Activated CD8-positive, alpha-beta T cell treated with anti-CD3 and anti-CD28 coated beads for 36 hours (primary cell): ENCODE measurements at places on chromosomes 2 and 18. TPM values are rescaled to one million over a fixed set of nuclear protein-coding genes. Genes with fewer than 3 reads are reported as not detected.

- no peaks in the 10 kb centered on the region for H3K27me3 ChIP-seq
- H3K4me1 ChIP-seq, result peaks cover 46% of the 10 kb centered on the region
- no peaks in the 10 kb centered on the region for H3K36me3 ChIP-seq
- H3K4me3 ChIP-seq, result no peak overlapping the region
- DNase-seq, result no peak
- H3K27ac ChIP-seq, result no peak overlapping the region
Measured at GRCh38 chr2:102297891-102298290, 13.5 kb upstream of the IL1RL1 start.

TWSG1 gene
- total RNA-seq, result 14.9 TPM

SERPINB11 gene
- not detected for total RNA-seq

DNA sequence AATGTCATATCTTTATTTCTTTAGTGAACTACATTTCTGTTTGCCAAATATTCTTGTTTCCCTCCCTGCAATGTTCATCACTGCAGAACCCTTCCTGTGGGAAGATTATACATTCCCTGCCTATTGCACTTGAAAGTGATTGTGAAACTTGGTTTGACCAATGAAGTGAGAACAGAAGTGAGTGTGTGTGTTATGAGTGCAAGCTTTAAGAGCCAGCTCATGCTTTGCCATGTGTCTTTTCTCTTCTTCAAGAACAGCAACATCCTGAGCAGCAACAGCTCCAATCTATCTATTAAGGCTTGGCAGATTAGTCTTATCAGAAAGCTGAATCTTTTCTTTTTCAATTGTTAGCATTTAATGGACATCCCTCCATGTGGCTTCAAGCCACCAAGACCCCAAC lies 42.0 kb upstream of the UBE2E3 start:
- no peak for DNase-seq
- peaks cover 3% of the 10 kb centered on the region for H3K36me3 ChIP-seq
- H3K4me3 ChIP-seq, result no peak overlapping the region
- peaks cover 23% of the 10 kb centered on the region for H3K4me1 ChIP-seq
- H3K27me3 ChIP-seq, result peaks cover 11% of the 10 kb centered on the region

- DNase-seq, result no peak
- no peak overlapping the region for H3K27ac ChIP-seq
- H3K4me1 ChIP-seq, result peaks cover 22% of the 10 kb centered on the region
- no peak overlapping the region for H3K4me3 ChIP-seq
Measured at GRCh38 chr2:54685263-54685775, 38.1 kb upstream of the EML6 start.

DNA sequence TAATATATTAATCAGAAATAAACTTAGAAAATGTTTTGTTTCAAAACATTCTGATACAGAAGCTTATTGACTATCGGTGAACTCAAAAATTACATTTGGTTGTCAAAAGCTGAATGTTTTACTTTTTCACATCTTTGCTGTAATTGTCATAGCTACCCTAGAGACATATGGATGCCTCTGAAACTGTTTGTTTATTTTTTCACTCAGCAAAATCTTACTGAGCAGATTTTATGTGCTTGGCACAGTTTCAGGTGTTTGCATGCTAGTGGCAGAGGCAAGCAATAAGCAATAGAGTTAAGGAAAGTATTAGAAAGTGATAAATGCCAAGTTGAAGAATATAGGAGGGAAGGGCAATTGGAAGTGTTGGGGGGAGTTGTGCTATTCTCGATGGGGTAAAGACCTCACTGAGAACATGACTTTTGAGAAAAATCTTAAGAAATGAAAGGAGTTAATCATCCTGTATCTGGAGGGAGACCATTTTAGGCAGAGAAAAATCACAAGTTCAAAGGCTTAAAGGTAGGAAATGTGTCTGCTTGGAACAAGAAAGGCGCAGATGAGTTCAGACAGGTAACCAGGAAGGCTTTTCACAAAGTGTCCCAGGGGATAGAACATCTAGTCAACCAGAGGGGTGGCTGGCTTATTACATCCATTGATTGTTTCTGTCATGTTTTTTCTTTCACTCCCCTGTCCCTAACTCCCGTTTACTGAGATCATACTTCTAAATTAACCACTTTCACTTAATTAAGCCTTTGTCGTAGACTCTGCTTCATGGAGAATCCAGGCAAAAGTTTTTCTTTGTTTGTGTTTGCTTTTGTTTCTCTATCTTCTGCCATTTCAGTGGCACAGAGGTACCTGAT lies 27.2 kb upstream of the COBLL1 start:
- H3K36me3 ChIP-seq, result no peaks in the 10 kb centered on the region
- no peak for DNase-seq
- H3K4me3 ChIP-seq, result no peak overlapping the region

GRCh38 chr2:170974304-170974993 lies 45.4 kb downstream of the GORASP2 start:
- DNase-seq, result no peak
- H3K27ac ChIP-seq, result peak overlapping the region; percentile 1
- no peaks in the 10 kb centered on the region for H3K36me3 ChIP-seq
- peak overlapping the region; percentile 23 for H3K4me3 ChIP-seq
- peaks cover 6% of the 10 kb centered on the region for H3K4me1 ChIP-seq

MCM6 gene
- 229 TPM for total RNA-seq

DNA sequence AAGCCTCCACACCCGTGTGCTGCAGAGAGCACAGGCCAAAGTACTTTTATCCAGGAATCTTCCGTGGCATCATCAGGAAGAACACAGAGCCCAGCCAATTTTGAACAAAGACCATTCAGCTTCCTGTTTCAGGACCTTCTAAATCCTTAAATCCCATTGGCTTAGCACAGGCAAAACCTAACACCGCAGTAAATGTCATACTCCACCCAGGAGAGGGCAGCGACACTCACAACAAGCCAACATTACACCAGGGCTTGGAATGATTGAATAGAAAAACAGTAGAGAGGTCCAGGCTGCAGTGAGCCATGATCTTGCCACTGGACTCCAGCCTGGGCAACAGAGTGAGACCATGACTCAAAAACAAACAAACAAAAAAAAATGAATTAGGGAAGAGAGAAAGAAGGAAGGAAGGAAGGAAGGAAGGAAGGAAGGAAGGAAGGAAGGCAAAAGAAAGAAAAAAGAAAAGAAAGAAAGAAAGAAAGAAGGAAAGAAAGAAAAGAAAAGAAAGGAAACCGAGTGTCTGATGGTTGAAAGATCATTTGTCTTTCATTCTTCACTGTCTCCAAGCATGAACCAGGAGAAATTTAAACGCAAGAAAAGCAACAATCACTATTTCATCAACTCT lies 144.6 kb upstream of the SATB2 start:
- H3K27me3 ChIP-seq, result peaks cover 3% of the 10 kb centered on the region
- no peak overlapping the region for H3K27ac ChIP-seq
- H3K4me3 ChIP-seq, result no peak overlapping the region
- no peaks in the 10 kb centered on the region for H3K4me1 ChIP-seq

GRCh38 chr2:43007901-43008300 lies 215.5 kb upstream of the HAAO start:
- no peak for DNase-seq
- H3K27me3 ChIP-seq, result no peaks in the 10 kb centered on the region
- H3K4me3 ChIP-seq, result no peak overlapping the region
- H3K27ac ChIP-seq, result no peak overlapping the region
- no peaks in the 10 kb centered on the region for H3K36me3 ChIP-seq

WNT10A gene
- 29.2 TPM for total RNA-seq

KCNIP3 gene
- not detected for total RNA-seq

- no peaks in the 10 kb centered on the region for H3K36me3 ChIP-seq
- no peaks in the 10 kb centered on the region for H3K4me1 ChIP-seq
- no peak overlapping the region for H3K4me3 ChIP-seq
- peaks cover 12% of the 10 kb centered on the region for H3K27me3 ChIP-seq
Measured at GRCh38 chr2:130303169-130303568, 39.5 kb upstream of the IMP4 start.

DNA sequence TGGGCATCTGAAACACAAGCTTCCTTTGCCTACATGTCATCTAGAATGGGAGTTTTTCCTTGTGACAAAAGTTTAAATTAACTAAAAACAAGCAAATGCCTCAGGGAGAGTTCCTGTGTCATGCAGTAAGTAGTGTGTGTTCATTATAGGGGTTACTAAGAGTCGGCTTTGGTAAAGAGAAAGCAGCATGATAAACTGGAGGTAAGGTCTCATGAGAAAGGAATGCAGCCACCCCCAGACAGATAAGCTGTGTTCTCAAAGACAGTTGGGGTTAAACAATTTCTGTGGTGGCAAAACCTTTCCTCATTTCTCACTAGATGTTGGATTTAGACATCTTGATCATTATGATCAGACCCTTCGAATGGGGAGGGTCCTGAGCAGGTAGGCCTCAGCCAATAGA lies 129.7 kb downstream of the MAP4K4 start:
- peaks cover 78% of the 10 kb centered on the region for H3K4me1 ChIP-seq
- H3K27me3 ChIP-seq, result no peaks in the 10 kb centered on the region
- H3K36me3 ChIP-seq, result peaks cover 28% of the 10 kb centered on the region
- no peak for DNase-seq

- no peaks in the 10 kb centered on the region for H3K27me3 ChIP-seq
- no peak overlapping the region for H3K4me3 ChIP-seq
- DNase-seq, result no peak
- H3K4me1 ChIP-seq, result no peaks in the 10 kb centered on the region
Measured at GRCh38 chr2:40101131-40101575, 322.1 kb upstream of the THUMPD2 start.

PSMA8 gene
- total RNA-seq, result 1.8 TPM
